Esophagus muscularis mucosa (tissue), 4 donors: ENCODE measurements at places on chromosomes 2 and 18.

DNA sequence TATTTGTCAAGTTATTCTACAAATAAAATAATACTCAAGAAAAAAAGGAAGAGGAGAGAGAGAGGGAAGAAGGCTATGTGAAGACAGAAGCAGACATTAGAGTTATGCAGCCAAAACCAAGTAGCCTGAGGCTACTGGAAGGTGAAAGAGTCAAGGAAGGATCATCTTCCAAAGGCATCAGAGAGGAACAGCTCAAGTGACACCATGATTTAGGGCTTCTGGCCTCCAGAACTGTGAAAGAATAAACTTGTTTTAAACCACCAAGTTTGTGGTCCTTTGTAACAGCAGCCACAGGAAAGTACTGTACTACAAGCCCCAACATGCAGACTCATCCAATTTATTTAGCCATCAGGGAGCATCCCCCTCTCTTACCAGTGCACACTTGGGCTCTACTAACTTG, 788.5 kb upstream of the LRRTM1 start:
- no peak for DNase-seq
- H3K27me3 ChIP-seq, result no peaks in the 10 kb centered on the region
- no peak overlapping the region for H3K27ac ChIP-seq
- H3K36me3 ChIP-seq, result no peaks in the 10 kb centered on the region
- no peak overlapping the region for H3K4me3 ChIP-seq
- H3K4me1 ChIP-seq, result no peaks in the 10 kb centered on the region

DNA sequence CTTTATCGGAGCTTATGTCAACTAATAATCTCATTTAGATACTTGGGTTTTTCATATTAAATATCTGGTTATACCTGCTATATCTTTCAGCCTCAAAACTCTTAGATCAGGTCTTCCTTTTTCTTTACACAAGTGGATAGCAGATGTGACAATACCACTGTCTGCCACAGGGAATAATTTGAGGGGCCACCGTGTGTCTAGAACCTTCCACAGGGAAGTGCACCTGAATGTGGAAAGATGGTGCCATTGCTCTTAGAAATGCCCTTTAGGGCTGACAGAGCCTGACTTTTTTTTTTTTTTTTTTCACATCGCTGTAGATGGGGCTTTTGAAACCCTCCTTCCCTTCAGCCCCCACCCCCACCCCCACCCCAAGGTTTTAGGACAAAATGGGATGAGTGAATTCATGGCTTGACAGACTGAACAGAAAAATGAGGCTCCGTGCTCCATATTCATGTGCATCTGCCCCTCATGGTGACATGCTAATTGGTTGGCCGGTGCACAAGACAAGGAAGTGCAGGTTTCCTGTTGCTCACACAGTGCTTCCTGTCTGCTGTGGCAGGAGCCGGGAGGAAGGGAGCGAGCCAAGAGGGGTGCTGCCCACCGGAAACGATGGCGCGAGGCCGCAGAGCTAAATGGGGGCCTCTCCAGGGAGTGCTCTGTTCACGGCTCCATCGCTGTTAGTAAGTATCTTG, 246.0 kb downstream of the LDLRAD4 start:
- H3K4me1 ChIP-seq, result peaks cover 17% of the 10 kb centered on the region
- DNase-seq, result no peak
- H3K36me3 ChIP-seq, result no peaks in the 10 kb centered on the region
- peak overlapping the region; percentile 32 for H3K27ac ChIP-seq
- H3K27me3 ChIP-seq, result no peaks in the 10 kb centered on the region
- no peak overlapping the region for H3K4me3 ChIP-seq

GRCh38 chr2:108330979-108331378, 42.3 kb downstream of the SULT1C2 start:
- H3K27ac ChIP-seq, result no peak overlapping the region
- no peak overlapping the region for H3K4me3 ChIP-seq
- no peak for DNase-seq
- no peaks in the 10 kb centered on the region for H3K36me3 ChIP-seq

- H3K4me1 ChIP-seq, result peaks cover 3% of the 10 kb centered on the region
- no peak for DNase-seq
- no peak overlapping the region for H3K4me3 ChIP-seq
- H3K27me3 ChIP-seq, result no peaks in the 10 kb centered on the region
- peaks cover 9% of the 10 kb centered on the region for H3K36me3 ChIP-seq
- no peak overlapping the region for H3K27ac ChIP-seq
Measured at GRCh38 chr2:118097657-118098056, 9.4 kb downstream of the INSIG2 start.

DNA sequence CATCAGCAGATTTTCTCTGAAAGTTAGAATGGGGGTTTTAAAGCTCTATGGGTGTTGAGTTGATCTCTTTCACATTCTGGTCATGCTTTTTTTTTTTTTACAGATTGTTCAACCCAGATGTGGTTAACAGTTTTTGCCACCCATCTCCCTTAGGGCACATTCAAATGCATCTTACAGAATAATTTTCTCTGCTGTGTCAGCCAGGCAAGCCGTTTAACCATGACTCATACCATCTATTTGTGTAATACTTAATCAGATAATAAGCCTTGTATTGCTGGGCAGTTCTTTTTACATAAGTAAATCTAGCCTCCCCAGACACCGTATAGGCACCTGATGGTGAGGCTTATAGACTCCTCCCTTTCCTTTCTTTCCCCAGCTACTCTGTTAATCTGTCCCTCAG, 62.0 kb downstream of the TGIF1 start:
- H3K4me3 ChIP-seq, result no peak overlapping the region
- H3K36me3 ChIP-seq, result no peaks in the 10 kb centered on the region

GRCh38 chr2:10971161-10971887, 59.6 kb downstream of the KCNF1 start:
- no peak overlapping the region for H3K27ac ChIP-seq
- no peaks in the 10 kb centered on the region for H3K36me3 ChIP-seq
- H3K4me3 ChIP-seq, result no peak overlapping the region
- no peaks in the 10 kb centered on the region for H3K4me1 ChIP-seq

DNA sequence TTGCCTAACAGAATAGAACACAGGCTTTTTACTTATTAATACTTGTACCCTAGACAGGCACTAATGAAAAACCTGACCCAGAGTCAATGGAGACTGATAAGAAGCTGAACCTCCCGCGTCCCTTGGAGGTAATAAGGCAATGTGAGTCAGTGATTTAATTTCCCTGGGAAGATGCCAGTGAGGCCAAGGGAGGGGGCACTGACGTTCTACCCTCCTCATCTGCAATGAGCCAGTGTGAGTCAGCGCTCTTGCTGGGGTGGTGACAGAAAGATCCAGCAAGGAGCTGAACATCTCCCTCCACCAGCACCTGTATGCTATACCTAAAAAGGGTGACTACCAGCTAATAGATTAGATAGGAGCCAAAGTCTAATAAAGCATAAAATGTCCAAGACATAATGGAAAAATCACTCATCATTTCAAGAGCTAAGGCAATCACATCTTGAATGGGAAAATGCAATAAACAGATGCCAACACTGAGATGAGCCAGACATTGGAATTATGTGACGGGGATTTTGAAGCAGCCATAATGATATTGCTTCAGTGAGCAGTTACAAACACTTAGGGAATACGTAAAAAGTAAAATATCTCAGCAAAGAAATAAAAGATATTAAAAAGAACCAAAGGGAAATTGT, 116.9 kb downstream of the TPGS2 start:
- DNase-seq, result no peak
- H3K4me3 ChIP-seq, result no peak overlapping the region
- no peaks in the 10 kb centered on the region for H3K36me3 ChIP-seq
- H3K27ac ChIP-seq, result peak overlapping the region; percentile 18
- no peaks in the 10 kb centered on the region for H3K27me3 ChIP-seq

- H3K36me3 ChIP-seq, result peaks cover 11% of the 10 kb centered on the region
- peaks cover 6% of the 10 kb centered on the region for H3K4me1 ChIP-seq
- DNase-seq, result no peak
Measured at GRCh38 chr18:76405681-76406356, 89.2 kb downstream of the ZNF516 start.

DNA sequence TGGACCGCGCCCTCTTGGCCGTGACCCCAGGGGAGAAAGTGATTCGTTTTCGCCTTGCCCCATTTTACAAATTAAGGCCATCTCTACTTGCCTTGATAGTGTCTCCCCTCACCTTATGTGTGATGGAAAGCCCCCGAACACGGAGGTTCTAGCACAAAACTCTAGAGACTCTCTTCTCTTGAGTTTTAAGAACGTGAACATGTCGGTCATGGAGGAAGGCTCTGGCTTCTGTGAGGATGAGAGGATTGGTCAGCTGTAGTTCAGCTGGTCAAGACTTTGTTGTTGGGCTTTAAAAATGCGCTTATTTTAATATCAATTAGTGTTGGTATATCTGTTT, 828 bp downstream of the DYNC1I2 start:
- peak overlapping the region; percentile 85 for H3K27ac ChIP-seq
- peak overlapping the region; percentile 80 for H3K4me3 ChIP-seq
- no peaks in the 10 kb centered on the region for H3K36me3 ChIP-seq
- H3K4me1 ChIP-seq, result peaks cover 28% of the 10 kb centered on the region
- no peak for DNase-seq
- no peaks in the 10 kb centered on the region for H3K27me3 ChIP-seq

DNA sequence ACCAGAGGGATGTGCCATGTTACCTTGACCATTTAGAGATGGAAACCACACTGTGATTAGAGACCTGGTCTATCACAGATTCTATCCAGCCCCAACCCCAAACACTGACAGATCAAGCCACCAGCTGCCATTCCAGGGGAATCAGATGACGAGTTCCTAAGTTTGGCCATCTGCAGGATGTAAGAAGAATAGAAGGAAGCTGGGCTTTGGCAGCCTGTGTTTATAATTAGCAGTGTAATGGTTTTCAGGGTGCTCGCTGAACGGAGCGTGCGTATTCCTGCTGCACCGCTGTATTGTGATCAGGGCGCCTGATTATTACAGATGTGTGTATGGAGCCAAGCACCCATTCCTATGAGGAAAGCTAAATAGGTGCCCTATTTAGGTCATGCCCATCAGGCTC, 138.1 kb downstream of the LRRC30 start:
- no peak overlapping the region for H3K27ac ChIP-seq
- H3K27me3 ChIP-seq, result no peaks in the 10 kb centered on the region

- H3K4me3 ChIP-seq, result no peak overlapping the region
- no peaks in the 10 kb centered on the region for H3K4me1 ChIP-seq
- no peak for DNase-seq
- no peak overlapping the region for H3K27ac ChIP-seq
- no peaks in the 10 kb centered on the region for H3K27me3 ChIP-seq
- no peaks in the 10 kb centered on the region for H3K36me3 ChIP-seq
Measured at GRCh38 chr2:142973160-142973821, 95.8 kb downstream of the KYNU start.

- no peaks in the 10 kb centered on the region for H3K36me3 ChIP-seq
- no peak for DNase-seq
- no peaks in the 10 kb centered on the region for H3K27me3 ChIP-seq
- peak overlapping the region; percentile 36 for H3K27ac ChIP-seq
- no peak overlapping the region for H3K4me3 ChIP-seq
- H3K4me1 ChIP-seq, result peaks cover 54% of the 10 kb centered on the region
Measured at GRCh38 chr2:197894751-197895274, 90.4 kb downstream of the PLCL1 start.

DNA sequence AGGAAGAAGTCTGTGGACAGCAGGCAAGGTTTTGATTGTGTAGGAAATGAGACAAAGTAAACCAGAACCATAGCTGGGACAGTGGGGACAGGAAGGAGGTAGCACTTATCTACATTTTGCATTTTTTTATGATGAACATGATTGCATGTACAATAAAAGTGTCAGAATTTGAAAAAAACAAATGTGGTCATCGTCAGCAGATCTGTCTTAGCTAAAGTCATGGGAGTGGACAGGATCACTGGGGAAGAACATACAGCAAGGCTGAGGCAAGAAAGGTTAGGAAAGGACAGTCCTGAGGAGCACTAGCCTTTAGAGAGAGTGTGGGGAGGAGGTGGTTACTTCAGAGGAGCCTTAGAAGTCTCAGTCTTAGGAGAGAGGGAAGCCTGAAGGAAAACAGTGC, 35.1 kb upstream of the SLC14A2 start:
- H3K36me3 ChIP-seq, result no peaks in the 10 kb centered on the region
- no peak overlapping the region for H3K27ac ChIP-seq
- no peak overlapping the region for H3K4me3 ChIP-seq

DNA sequence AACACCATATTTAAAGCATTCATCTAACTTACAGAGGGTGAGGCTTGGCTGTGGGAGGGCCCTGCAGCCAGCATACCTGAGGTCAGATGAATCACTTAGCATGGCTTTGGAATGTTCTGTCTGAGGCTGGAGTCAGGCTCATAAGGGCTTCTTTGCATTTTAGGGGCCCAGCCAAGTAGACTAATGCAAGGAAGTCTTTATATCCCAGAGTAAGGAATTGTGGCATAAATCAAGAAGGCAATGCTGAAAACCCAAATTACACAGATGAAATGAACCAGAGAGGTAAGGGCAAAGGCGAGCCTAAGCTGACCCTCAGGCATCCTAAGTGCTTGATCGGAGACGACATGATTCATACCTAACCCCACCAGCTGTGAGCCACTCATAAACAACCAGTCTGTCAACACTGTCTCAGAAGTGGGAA, 383.6 kb downstream of the DCC start:
- no peaks in the 10 kb centered on the region for H3K36me3 ChIP-seq
- no peaks in the 10 kb centered on the region for H3K4me1 ChIP-seq
- no peak for DNase-seq
- H3K4me3 ChIP-seq, result no peak overlapping the region

DNA sequence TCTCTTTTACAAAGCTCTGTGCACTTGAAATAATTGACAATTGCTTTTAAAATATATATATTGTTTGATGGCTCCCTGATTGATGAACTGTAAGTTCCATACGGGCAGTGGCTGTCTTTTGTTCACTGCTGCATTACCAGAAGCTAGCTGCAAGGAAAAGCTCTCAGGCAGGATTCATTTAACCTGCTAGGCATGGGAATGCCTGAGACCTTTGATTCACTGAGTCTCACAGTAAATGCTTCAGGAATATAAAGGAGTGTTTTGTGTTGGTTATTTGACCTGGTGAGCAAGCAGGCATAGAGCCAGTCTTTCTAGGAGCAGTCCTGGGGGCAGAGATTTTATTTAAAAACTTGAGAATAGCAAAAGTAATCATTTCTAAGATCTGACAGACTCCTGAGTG, 193.2 kb upstream of the ITGA4 start:
- no peaks in the 10 kb centered on the region for H3K4me1 ChIP-seq
- no peak overlapping the region for H3K4me3 ChIP-seq
- H3K36me3 ChIP-seq, result no peaks in the 10 kb centered on the region
- DNase-seq, result no peak
- H3K27ac ChIP-seq, result no peak overlapping the region

DNA sequence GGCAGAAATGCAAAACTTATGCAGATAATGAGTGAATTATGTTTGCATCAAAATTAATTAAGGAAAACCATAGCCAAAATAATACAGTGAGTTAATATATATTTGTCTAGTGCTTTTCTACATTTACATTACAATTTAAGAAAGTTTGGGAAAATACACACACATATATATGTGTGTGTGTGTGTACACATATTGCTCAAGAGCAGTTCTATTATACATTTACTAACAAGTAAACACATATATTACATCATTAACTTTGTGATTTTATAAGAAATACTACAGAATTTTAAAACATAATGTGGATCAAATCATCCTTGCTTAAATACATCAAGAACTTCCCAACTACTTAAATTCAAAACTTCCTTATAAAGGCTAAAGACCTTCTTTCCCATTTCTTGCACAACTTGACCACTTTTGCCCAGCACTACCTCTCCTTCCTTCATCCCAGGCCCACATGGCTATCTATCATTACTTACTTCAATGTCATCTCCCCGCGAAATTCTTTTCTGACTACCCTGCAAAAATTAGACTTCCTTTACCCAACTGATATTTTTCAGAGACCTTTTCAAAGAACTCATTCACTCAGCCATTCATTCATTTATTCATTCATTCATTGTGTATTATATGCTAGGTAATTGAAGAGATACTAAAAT, 68.4 kb downstream of the COL5A2 start:
- no peak for DNase-seq
- H3K4me3 ChIP-seq, result no peak overlapping the region

GRCh38 chr2:33441235-33441810, 35.1 kb upstream of the RASGRP3 start:
- no peak overlapping the region for H3K4me3 ChIP-seq
- H3K36me3 ChIP-seq, result no peaks in the 10 kb centered on the region
- H3K27me3 ChIP-seq, result no peaks in the 10 kb centered on the region
- peaks cover 30% of the 10 kb centered on the region for H3K4me1 ChIP-seq
- no peak for DNase-seq
